ENCODE measurements at places on chromosomes 4 and X.

- DNase-seq, result no peak
Observed at GRCh38 chr4:157655096-157655809, 434.7 kb downstream of the GRIA2 start.

DNA sequence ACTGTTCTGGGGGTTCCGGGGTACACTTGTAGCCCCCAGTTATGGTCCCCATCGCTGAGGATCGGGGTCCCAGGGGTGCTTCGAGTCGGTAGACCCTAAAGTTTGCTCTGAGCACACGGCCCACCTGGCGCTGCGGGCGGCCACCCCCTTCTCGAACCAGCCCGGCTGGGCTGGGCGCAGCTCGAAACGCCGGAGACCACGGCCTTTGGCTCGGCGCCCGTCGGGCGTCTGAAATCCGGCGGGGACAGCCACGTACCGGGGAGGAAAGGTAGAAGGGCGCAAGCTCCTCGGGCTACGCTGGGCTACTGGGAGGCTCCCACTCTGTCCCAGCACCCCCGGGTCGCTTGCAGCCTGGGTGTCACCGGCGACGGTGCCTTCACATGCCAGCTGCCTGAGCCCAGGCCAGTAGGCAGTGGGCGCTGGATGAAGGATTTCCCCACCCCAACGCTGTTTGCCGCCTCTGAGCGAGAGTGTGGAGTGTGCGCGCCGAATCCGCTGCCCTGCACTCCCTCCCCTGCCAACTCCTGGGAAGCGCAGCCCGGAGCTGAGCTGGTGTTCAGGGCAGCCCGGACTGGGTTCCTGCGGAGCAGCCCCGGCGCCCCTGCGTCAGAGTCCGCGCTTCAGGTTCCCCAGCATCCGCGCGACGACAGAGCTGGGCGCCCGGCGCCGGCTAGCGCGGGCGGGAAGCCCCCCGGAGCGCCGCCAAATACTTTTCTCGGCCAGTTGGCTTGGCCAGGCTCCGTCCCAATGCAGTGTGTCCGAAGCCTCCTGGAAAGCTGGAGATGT is 637 bp downstream of the MAMLD1 start:
- no peak for DNase-seq

DNA sequence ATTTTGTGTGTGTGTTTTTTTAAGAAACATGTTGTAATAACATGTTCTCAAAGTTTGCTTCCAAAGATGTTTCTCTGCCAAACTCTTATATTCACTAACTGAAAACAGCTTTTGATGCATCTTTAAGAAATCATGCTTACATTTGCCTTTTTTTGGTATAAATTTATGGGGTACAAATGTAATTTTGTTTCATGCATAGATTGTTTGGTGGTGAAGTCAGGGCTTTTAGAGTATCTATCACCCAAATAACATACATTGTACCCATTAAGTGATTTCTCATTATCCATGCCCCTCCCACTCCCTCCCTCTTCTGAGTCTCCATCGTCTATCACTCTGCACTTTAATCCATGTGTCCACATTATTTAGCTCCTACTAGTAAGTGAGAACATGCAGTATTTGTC is 30.8 kb downstream of the SPINK2 start:
- DNase-seq, result peak; percentile 6

GRCh38 chrX:102846544-102847236 is 90.4 kb upstream of the RAB40AL start:
- peak; percentile 62 for DNase-seq

DNA sequence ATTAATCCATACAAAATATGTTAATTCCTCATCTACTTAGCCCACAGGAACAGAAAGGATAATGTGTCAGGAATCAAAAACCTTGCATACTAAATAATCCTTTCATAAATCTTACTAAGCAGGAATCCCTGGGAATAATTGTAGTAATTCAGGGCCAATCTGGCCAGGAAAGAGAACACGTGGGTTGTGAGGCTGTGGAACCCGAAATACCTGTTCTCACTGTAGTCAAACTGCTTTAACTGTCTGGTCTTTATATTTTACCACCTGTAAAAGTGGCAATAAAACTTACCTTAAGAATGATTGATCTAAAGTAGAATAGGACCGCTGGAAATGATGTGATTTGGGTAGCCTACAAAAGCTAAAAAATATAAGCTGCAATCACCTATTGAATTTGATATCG is 1620.9 kb downstream of the STIM2 start:
- DNase-seq, result no peak

GRCh38 chrX:151697522-151697921 is 2.3 kb downstream of the PRRG3 start:
- peak; percentile 92 for DNase-seq

DNA sequence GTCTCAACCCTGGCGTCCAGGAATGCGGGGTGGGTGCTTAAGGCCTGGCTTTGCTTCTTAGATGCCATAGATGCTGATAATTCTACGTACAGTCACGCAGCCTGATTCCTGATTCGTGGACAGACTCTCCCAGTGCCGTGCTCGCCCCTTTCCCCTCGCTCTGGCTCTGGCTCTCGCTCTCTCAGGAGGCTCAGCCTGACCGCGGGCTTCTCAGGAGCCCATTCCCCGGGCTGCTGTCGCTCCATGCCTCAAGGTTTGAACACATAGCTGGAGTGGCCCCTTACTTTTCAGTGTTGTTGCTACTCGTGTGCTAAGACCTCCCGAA is 59.2 kb upstream of the ZC4H2 start:
- peak; percentile 36 for DNase-seq

- DNase-seq, result no peak
Observed at GRCh38 chr4:154743683-154744340, at the start of gene LRAT. TSS of gene LRAT (plus strand) at chr4:154744000. CDS start at chr4:154744327, 327 bp downstream.

DNA sequence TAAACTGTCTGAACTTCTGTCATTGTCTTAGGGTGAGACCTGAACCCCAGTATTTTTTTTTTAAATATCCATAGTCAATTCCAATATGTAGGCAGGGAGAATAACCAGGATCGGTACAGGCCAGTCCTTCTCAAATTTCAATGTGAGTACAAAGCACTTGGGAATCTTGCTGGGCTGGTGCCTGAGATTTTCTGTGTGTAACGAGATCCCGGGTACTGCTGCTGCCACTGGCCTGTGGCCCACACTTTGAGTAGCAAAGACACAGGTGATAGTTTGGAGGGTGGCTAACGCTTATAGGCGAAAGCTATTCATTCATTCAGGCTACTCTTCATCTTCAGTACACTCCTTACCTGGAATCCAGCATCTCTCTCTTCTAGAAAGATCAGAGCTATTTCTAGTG is 923.6 kb upstream of the TENM3 start:
- DNase-seq, result no peak

DNA sequence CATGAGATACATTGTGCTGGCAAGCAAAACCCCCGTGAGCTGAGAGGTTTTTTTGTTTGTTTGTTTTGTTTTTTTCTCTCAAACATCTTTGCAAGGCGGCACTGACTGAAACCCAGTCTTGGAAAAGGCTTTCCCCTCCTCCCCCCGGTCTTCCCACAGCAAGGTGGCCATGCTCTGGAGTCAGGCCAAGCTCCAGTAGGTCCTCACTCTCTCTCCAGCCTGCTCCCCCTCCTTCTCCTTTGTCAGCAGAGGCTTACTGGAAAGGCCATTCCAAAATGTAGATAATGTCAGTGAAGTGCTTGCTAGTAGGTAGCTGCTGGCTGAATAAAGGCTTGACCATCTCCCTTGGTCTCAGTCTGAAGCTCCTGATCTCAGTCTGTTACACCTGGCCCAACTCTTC is 32.6 kb downstream of the FRMPD3 start:
- no peak for DNase-seq

DNA sequence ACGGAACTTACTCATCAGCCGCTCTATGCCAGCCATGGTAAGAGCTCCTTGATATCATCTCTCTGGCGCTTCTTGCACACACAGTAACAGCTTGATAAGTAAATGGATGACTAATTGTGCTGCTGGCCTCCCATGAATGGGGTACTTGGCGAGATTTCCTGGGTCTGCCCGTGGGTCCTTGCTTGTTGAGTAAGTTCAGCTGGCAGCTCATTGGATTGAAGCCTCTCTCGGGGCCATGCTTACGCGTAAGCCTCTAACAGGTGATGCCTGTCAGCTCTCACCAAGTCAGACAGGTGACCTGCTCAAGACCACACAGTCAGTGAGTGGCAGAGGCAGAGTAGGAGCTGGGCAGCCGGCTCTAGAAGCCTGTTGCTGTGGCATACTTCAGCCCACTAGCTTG is 7.7 kb downstream of the NSG1 start:
- DNase-seq, result no peak

DNA sequence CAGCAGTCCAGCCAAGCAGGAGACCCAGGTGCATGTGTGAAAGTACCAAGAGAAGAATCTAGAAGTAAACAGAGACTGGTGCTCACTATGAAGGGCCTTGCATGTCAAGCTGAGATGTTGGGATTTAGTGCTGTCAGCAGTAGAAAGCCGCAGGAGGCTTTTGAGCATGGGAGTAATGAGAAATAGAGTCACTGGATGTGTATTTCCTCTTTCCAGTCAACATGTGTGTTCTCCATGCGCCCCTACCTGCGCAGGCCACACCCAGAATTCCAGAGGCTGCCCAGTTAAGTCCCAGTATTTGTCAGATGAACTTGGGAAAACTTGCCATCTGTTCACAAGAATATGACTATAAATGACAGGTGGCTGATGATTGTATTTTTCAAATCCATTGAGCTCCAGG is 4.5 kb upstream of the MAMLD1 start:
- DNase-seq, result no peak

GRCh38 chr4:102008711-102009110 is 218.2 kb downstream of the BANK1 start:
- DNase-seq, result peak; percentile 9

DNA sequence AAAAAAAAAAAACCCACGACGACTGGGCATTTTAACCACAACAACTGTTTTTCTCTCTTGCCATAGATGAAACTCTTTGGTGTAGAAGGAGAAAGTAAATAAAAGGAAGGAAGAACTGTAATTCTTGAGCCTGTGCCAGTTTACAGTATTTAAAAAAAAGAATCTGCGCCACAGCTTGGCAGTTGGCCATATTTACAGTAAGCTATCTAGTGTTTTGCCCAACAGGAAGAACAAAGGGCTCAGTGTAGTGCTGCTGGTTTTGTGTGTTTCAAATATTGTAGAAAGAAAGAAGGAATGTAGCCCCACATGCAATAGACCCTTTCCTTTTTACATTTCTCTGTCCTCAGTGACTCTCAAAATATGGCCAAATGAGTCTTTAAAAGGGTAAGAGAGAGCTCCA is 66.1 kb downstream of the NR3C2 start:
- DNase-seq, result peak; percentile 19

DNA sequence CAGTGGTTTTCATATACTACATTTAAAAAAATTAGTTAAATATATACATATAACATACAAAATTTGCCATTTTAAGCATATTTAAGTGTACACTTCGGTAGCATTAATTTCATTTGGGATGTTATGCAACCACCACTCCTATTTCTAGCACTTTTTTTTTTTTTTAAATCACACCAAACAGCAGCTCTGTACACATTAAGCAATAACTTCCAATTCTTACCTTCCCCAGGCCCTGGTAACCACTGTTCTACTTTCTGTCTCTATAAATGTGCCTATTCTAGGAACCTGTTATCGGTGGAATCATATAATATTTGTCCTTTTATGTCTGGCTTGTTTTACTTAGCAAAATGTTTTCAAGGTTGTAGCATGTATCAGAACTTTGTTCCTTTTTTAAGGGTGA is 39.1 kb downstream of the TMEM164 start:
- no peak for DNase-seq

- no peak for DNase-seq
Observed at GRCh38 chr4:151798678-151799416, 38.0 kb upstream of the GATB start.

- no peak for DNase-seq
Observed at GRCh38 chr4:68909385-68909784, 42.2 kb downstream of the UGT2A3 start.

DNA sequence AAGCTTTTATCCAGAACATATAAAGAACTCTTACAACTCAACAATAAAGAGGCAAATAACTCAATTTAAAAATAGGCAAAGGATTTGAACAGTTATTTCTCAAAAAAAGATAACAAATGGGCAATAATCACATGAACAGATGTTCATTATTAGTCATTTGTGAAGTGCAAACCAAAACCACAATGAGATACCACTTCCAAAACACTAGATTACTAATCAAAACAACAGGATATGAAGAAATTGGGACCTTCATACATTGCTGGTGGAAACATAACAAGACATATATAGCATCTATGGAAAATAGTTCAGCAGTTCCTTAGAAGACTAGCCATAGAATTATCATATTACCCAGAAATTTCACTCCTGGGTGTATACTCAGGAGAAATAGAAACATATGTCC is 224.6 kb downstream of the FBXO8 start:
- DNase-seq, result no peak

GRCh38 chrX:10327651-10328050 is 170.9 kb downstream of the CLCN4 start:
- DNase-seq, result peak; percentile 5

GRCh38 chr4:127214931-127215330 is 417.8 kb upstream of the INTU start:
- DNase-seq, result peak; percentile 32

GRCh38 chr4:182680234-182680653 is 236.9 kb downstream of the DCTD start:
- DNase-seq, result no peak

DNA sequence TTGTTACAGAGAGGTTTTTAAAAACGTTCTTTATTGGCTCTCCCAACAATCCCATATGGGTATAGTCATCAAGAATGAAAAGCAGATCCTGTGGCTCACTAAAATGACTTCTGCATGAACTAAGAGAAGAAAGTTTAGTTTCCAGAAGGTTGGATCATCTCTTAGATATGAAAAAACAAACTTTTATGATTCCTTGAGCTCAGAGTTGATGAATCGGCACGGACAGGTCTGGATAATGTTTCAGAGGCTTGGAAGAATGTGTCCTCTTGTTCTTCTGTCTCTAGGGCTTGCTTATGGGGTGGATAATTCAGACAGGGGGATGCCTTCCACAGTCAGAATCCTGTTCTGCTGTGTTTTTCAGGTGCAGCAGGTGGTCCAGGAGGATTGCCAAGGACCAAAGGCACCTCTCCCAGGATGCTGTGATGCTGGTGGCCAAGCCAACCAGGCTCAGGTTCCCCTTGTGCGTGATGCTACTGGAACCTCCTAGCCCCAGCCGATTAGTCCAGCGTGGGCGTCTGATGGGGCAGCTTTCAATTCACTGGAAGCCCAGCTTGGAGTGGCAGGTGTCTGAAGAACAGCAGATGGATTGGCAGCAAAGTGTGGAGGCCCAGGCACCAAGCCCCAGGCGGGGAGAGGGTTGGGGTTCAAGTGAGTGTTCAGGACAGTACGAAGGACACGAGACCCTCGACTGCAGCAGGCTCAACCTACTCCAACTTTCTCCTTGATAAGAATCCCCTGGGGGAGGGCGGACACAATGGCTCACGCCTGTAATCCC is 30.3 kb downstream of the CCKAR start:
- DNase-seq, result peak; percentile 56

GRCh38 chr4:41146716-41147506 is 67.4 kb downstream of the APBB2 start:
- peak; percentile 64 for DNase-seq
